Motor neuron (in vitro differentiated cells): ENCODE measurements at places on chromosomes 11 and 22. TPM values are rescaled to one million over a fixed set of nuclear protein-coding genes. Genes with fewer than 3 reads are reported as not detected.

Gene OR10W1
- 0.73 TPM in 1 of 2 replicates, not detected in the other for total RNA-seq

Gene LDHA
- total RNA-seq = 267 and 272 TPM in 2 replicates

DNA sequence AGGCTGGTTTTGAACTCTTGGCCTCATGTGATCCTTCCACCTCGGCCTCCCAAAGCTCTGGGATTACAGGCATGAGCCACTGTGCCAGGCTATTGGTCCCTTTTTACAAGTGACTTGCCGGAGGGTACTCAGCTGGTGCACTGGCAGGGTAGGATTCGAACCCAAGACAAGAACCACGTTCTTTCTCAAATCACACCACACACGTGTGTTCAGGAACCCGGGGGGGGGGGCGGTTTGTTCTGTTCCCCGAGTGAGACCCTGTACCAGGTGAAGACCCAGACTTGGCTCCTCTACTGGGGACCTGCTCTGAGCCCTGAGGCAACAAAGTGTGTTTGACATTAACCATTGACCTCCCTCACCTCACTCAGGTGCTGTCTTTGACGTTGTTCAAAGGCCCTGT lies 3.8 kb upstream of the YWHAH start:
- ATAC-seq = no peak

Gene SAA4
- total RNA-seq = not detected in 2 replicates

Gene OR52I2
- 0.18 and 0.35 TPM in 2 replicates for total RNA-seq

Gene PLAAT4
- 61.0 and 81.6 TPM in 2 replicates for total RNA-seq

GRCh38 chr11:39367534-39367933 lies 2091.9 kb downstream of the LRRC4C start:
- ATAC-seq = no peak

Gene OR51B4
- total RNA-seq = not detected in 2 replicates

Gene DRD4
- total RNA-seq = not detected in 2 replicates

Gene PRRG4
- 0.11 and 0.25 TPM in 2 replicates for total RNA-seq

Gene FUT4
- 6.5 and 6.7 TPM in 2 replicates for total RNA-seq

Gene CASP5
- total RNA-seq = not detected in 2 replicates

Gene NXPE2
- not detected in 2 replicates for total RNA-seq

- no peak for ATAC-seq
These were observed 58.3 kb downstream of the TYR start for GRCh38 chr11:89235976-89236375.

Gene GRIK4
- total RNA-seq = 1.1 and 1.4 TPM in 2 replicates

- ATAC-seq = no peak
These were observed 38.5 kb downstream of the RIBC2 start for GRCh38 chr22:45451972-45452371.

Gene DGCR6L
- 40.3 and 40.6 TPM in 2 replicates for total RNA-seq

- peak; percentile 76 for ATAC-seq
These were observed 3.8 kb downstream of the APOL3 start for GRCh38 chr22:36156515-36157419.

DNA sequence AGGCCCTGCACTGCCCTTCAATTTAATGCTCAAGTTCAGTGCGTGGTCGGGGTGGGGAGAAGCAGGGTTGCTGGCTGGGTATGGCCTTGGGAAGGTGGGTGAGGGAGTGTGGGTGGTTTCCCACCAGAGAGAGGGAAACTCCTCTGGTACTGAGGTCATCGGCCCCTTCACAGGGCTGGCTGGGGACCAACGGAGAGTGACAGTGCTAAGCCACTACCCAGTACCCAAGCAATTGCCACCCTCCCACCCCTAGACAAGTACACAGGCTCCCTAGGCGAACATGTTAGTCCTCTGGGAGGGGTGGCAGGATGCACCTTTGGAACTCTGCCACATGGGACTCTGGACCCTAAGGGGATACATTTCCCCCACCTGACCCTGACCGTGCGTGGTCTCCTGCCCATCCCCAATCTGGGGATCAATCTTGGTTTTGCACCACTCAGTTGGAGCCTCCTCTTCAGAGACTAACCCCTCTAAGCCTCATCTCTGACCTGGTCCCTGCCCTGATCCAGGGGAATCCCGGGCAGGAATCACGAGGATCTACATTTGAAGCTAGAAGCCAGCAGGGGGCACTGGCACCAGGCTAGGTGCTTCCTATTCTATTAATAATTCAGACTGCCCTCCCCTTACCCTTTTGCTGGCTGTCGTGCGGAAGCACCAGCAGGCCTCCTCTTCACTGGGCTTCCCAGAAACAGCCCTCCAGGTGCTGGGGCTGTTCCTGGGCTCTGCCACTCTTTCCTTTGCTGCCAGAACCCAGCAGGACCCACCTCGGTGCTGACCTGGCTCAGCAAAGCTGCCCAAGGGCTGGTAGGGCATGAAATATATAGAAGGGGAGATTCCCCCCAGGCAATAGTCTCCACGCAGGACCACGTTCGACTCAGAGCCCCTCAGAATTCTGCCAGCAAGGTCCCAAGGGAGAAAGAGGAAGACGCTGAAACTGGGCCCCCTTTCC lies 377.7 kb downstream of the TENM4 start:
- ATAC-seq = peak; percentile 51

DNA sequence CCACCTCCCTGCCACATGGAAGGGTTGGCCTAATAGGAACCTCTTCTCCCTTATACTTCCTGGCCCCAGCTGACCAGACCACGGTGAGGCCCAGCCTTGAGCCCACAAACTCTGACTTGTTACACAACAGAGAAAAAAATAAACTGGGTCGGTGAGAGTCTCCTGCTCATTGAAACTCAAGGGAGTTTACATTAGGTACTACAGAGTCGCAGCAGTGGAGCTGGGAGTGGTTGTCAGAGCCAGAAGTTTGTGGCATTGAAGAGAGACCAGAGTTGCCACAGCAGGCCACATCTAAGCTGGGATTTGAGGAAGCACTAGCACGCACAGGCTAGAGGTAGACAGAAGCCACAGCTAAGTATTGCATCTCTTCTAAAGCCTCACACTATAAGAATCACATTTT lies 296.2 kb downstream of the DDX10 start:
- ATAC-seq = no peak

- no peak for ATAC-seq
These were observed 10.2 kb upstream of the OOSP4A start for GRCh38 chr11:59953463-59954218.

GRCh38 chr11:1508491-1508891 lies 21.9 kb upstream of the MOB2 start:
- no peak for ATAC-seq

DNA sequence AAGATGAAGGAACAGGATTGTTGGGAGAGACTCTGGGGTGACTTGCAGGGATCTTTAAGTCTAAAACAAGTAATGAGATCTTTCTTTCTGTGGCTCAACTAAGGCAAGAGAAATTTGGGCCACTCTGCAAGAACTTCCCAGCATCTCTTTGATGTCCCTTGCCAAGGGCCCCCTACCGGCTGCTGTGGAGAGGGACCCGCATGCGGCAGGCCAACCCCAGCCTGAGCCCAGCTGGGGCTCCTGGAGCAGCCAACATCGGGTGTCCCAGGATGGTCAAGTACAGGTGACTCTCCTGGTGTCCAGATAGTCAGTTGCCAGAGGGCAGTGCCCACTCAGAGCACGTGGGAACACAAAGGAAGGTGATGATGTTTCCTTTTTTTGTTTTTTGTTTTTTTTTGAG lies 363.2 kb downstream of the TBC1D22A start:
- ATAC-seq = no peak

DNA sequence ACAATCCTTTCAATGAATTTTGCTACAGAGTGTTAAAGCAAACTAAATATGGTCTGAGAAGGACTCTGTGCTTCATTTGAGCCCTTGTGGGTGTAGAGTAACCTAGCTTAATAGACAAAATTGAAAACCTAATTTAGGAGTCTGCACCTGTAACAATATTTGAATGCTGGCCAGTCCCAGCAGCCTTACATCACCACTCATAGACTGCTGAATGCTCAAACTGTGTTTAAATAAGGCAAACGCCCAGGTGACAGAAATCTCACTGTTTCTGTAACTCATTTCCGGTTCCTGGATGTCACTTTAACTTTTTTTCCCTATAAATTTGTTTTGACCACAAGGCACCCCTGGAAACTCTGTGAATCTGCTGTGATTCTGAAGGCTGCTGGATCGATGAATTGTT lies 45.5 kb upstream of the GLYATL1B start:
- no peak for ATAC-seq

Gene TCN2
- total RNA-seq = 70.6 and 87.4 TPM in 2 replicates

Gene SPCS2
- total RNA-seq = 61.9 and 78.6 TPM in 2 replicates

Gene TIMM10B
- total RNA-seq = 33.0 and 34.1 TPM in 2 replicates

Gene UBQLNL
- 0.40 and 0.93 TPM in 2 replicates for total RNA-seq

Gene CD44
- total RNA-seq = 107 and 120 TPM in 2 replicates

DNA sequence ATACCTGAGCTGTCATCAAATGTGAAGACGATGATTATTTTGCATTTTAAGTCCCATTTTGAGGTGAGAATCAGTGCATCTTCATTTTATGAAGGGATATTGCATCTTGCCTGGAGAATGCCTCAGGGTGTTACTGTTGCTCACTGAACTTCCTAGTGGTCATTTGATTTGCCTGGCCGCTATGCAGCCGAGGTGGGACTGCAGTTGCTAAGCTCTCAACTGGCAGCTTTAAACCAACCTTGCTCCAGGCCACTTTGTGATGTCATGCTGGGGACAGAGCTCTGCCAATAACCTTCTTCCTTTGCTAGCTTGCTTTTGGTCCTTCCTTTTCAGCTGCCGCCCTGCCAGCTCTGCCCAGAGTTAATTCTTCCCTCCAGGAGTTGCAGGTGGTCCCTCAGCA lies 409.4 kb upstream of the B3GAT1 start:
- ATAC-seq = no peak

- ATAC-seq = no peak
These were observed 20.2 kb upstream of the CHKA start for GRCh38 chr11:68141246-68142027.

DNA sequence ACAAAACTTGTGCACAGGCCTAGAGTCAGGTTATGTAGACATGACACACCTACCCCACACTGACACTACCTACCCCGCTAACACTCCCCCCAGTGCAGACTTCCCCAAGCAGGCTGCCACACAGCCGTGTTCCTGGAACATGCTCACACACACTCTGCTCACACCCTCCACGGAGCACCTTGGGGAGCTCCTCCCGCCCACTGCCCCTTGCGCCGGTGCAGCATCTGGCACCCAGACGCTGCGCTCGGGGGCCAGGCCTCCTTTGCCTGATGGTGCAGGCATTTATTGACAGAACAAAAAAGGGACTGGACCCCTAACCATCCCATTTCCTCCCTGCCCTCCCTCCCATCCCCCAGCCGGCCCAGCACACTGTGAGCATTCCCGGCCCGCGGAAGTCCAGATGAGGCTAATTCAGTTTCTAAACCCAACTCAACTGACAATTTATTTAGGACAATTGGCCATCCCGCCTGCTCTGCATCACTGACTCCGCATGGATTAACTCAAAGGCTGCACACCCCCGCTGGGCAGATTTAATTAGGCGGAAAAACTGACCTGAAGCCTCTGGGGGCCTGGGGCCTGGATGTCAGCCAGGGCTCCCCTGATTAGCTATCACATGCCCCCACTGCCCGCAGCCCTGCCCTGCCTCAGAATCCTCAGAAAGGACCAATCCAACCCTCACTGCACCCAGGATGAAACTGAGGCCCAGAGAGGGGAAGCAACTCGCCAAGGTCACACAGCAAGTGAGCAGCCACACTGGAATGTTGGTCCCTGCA lies 30.1 kb downstream of the KCNC1 start:
- ATAC-seq = peak; percentile 24

DNA sequence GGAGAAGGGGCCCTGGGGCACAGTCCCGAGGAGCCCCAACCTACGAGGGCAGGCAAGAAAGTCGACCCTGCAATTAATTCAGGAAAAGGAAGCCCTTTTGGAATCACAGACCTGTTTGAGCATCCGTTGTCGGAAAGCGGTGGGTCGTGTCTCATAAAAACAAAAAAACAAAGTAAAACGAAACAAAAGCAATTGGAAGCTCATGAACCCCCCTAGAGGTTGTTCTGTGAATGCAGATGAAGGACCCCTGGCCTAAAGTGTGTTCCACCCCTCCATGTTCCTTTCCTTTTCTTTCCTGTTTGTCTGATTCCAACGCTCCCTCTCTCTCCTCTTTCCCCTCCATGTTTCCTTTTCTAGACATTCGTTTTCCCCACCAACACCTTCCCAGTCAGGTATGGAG lies 203.7 kb downstream of the GRIK4 start:
- no peak for ATAC-seq

Gene OR52M1
- 0.18 TPM in 1 of 2 replicates, not detected in the other for total RNA-seq

Gene CNTN5
- total RNA-seq = not detected in 2 replicates

GRCh38 chr11:100739666-100740065 lies 52.6 kb downstream of the ARHGAP42 start:
- ATAC-seq = no peak

Gene SBF2
- total RNA-seq = 42.8 and 45.4 TPM in 2 replicates
